ENCODE measurements at places on chromosomes 6 and 20.

GRCh38 chr6:33142501-33143070 lies 49.7 kb downstream of the COL11A2 start:
- DNase-seq: no peak

- DNase-seq: no peak
These were observed 15.1 kb upstream of the DEK start for GRCh38 chr6:18279422-18279821.

GRCh38 chr6:20334334-20334733 lies 67.3 kb upstream of the E2F3 start:
- DNase-seq: no peak

- DNase-seq: no peak
These were observed at the start of gene SIRPB1 for GRCh38 chr20:1619861-1620444. Gene SIRPB1 (minus strand): TSS chr20:1620009. CDS start chr20:1619944, 65 bp downstream.

GRCh38 chr20:50023116-50023805 lies 40.5 kb downstream of the SNAI1 start:
- no peak for DNase-seq

- DNase-seq: no peak
These were observed 253.0 kb downstream of the RFPL4B start for GRCh38 chr6:112600168-112600567.

DNA sequence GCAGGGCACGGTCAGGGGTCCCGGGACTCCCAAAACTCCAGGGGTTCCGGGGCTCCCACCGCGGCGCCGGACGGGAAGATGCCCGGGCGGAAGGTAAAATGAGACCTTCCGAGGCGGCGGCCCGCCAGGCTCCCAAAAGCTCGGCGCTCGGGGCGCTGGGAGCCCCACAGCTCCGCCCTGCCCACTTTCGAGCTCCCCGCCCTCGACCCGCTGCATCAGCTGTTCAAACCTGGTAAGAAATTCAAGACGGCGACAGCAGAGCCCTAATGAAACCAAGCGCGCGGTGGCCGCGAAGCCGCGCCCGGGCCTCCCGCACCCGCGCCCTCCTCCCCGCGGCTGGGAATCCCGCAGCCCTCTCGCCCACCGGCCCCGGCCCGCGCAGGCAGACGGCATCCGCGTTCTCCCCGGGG lies 369 bp downstream of the SLC4A11 start:
- no peak for DNase-seq

DNA sequence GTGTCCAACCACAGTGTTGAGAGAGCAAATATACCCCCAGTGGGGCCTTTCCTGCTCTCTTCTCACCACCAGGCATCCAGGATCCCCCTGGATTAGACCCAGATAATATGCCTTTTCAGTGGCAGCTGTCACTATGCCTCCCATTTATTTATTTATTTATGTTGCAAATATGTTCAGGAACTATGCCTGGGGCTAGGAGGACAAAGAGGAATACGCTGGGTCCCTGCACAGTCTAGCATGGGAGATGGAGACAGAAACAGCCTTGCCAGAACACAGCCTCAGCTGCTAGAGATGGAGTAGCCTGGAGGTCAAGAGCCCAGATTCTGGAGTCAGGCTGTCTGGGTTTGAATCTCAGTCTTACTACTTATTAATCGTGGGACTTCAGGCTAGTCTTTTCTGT lies 74.6 kb upstream of the LRFN2 start:
- no peak for DNase-seq

DNA sequence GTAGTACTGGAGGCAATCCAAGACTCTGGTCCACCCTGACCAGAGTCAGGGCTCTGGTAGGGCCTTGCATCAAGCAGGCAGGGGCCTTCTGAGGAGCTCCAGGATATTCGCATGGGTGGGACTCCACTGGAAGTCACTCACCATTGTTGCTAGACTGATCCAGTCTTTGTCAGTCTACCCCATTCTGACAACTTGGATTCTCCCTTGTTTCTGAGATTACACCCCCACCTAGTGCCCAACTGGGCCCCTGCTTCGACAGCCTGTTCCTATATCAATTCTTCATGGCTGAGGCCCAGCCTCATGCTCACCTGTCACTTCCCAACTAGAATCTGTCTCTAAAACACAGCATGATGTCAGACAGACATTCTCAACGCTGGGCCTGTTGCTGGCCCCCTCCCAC lies 5.2 kb downstream of the SLC35D3 start:
- no peak for DNase-seq

- DNase-seq: no peak
These were observed 170.2 kb downstream of the HAO1 start for GRCh38 chr20:7770046-7770445.

DNA sequence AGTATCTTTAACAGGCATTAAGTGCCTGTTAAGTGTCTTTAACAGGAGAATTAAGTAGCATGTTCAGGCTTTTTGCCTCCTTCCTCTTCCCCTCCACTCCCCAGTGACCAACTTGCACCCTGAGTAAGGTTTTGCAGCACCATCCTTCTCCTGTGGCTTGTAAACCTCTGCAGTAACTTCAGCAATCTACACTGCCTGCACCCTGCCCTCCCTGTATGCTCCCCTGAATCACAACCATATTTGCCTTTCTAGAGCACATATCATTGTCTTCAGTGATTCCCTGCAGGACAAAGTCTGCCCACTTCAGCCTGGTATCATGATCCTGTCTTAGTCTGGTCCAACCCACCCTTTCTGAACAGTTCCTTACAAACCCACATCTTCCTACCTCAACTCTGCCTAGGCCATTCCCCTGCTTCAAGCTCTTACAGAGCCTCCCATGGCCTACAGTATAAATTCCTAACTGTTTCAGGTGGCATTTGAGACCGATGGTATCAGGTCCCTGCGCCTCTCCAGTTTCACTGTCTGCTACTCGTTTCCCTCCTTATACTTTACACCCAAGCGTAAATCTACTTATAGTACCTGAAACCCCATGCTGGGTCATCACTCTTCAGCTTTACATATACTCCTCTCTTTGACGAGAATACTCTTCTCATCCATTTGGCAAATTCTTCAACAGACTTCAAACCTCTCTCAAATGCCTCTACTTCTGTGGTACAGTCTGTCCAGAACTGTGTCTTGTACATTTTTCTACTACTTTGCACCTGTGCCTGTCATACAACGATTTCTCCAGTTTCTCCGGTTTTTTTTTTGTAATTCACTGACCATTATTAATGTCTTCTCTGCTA lies 69.8 kb downstream of the ZHX3 start:
- DNase-seq: no peak
